ENCODE measurements at places on chromosomes 1 and 21.

- no peak for DNase-seq
These were observed 42.1 kb downstream of the TMCO4 start for GRCh38 chr1:19757641-19758040.

GRCh38 chr21:41634211-41634694 is 126.3 kb upstream of the TMPRSS2 start:
- DNase-seq: no peak

DNA sequence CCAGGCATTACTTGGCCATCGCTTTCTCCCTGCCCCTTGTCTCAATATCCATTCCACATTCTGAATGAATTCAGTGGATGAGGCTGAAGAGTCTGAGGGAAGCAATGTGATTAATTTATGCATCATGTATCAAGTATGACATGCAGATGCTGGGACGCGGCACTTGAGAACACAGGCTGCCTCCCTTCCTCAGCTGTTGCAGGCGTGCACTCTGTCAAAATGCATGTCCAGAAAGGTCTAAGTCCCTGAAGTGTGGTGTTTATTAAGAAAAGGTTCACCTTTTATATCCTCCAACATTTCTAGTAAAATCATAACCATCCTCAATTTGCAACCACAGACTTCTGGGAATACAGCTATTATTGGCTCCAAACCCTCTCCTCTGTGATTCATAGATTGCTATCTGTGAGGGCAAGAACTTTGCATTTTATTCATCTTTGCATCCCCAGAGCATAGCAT is 22.6 kb upstream of the RAB3GAP2 start:
- DNase-seq: no peak

DNA sequence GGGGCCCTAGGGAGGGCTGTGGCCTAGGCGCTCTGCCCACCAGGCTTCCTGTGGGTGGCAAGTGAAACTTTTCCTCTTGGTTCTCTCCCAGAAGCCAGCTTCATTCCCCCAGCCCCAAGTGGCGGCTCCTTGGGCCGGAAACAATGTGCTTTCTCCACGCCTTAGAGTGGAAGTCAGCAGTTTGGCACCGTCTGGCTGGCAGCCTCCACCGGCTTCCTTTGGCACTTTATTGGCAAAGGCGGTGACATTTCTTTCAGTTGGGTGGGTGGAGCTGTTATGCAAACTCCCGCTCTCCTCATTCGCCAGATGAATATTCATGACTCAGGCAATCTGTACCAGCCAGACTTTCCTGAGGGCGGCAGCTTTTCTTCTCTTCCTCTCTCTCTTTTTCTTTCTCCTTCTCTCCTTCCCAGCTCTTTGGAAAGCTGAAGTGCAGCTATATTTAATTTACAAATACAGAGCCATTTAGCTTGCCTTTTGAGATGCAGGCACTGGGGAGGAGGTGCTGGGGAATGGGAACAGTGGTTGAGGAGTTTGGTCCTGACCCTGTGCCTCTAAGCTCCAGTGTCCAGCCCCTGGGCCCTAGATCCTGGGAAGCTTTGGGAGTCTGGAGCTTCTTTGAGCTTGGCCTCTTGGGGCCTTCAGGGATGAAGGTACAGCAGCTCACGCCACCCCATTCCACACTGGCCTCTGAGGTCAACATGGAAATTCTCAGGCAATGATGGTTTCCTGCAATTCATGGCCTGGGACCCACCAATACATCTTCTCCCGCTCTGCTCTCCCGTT is 67.8 kb upstream of the POU3F1 start:
- DNase-seq: no peak

DNA sequence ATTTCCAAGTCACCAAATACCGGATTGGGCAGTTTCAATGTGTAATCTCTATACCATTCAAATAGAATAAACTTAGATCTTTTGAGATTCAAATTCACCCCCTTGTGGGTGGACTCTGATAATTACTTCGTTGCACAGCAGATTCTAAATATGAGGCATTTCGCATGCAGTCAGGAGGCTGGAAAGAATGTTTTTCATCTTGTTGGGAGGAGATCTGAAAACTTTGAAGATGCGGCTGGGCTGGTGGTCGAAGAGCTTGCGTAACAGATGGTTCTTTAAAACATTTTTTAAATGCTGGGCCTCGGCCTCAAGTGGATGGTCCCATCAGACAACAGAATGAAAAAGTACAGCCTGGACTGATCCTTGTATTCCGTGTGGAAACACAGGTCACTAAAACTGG is 10.4 kb downstream of the NR5A2 start:
- no peak for DNase-seq

GRCh38 chr1:153339802-153340201 is 8.8 kb downstream of the PGLYRP4 start:
- DNase-seq: no peak

GRCh38 chr1:24483441-24483840 is 19.2 kb upstream of the RCAN3 start:
- no peak for DNase-seq

DNA sequence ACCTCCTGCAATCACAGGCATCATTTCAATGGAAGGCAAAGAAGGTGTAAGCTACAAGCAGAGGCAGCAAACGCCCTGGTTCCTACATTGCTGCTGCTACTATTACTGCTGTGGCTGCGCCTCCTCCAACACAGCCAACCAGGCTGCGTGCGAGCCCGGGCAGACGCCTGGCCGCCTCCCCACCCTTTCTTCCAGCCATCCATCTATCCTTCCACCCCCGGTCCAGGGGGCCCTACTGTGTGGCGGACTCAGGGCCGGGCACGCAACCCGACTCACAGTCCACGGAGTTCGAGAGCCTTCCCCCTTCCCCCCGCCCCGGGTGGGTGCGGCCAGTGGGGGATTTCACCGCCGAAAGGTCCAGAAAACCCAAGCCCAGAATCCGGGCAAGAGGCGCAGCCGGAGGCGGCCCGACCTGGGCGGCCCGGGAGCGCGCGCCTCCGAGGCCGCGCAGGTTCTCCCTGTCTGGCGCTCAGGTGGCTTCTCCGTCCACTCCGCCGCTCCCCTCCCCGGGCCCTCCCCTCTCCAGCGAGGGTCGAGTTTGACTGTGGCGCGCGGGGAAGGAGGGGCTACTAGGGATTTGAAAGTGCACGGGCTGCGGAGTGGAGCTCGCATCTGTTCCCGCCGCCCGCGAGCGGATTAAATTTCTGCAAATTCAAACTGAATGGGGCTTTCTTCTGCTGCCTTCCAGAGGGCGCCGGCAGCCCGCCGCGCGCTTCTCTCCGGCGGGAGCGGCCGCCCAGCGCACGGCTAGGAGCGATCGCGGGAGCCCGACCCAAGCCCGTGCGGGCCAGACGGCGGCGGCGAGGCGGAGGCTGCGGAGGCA is at the start of gene HUNK:
Gene HUNK, plus strand, starts transcription at position 569 of the 823 bp plus-strand sequence. CDS start 655 bp downstream, outside the sequence.
- DNase-seq: no peak

- no peak for DNase-seq
These were observed 35.0 kb upstream of the THEM4 start for GRCh38 chr1:151944126-151944856.

- no peak for DNase-seq
These were observed 5.4 kb upstream of the USF1 start for GRCh38 chr1:161051219-161051618.

GRCh38 chr21:35338881-35339632 is 290.0 kb upstream of the RUNX1 start:
- no peak for DNase-seq

GRCh38 chr1:30479575-30479974 is 243.8 kb downstream of the MATN1 start:
- no peak for DNase-seq

GRCh38 chr1:88571506-88571905 is 112.6 kb upstream of the PKN2 start:
- no peak for DNase-seq

GRCh38 chr1:110249256-110249655 is 39.1 kb downstream of the KCNC4 start:
- DNase-seq: no peak

DNA sequence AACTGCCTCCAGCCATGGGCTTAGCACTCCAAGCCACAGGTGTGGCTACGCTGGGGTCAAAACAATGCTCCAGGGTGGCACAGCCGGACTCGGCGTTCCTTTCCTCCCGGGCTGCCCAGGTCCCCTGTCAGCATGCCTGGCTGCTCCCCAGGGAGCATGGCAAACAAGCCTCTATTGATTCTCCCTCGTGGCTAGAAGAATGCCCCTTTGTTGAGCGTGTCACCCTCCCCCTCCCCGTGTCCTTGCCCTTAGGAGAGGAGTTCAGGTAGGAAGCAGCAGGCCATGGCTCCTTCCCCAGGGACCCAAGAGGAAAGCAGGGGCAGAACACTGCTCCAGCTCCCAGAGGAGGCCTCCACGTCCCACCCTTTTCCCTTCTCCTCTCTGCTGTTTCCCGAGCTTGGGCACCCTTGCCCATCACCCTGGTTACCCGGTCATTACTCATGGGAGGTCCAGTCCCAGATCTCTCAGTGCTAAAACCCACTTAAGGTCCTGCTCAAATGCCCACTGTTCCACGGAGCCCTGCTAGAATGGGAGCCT is 57.4 kb upstream of the CITED4 start:
- DNase-seq: no peak

Data from activated T-cell treated with anti-CD3 and anti-CD28 coated beads for 24 hours (primary cell).